ENCODE measurements at places on chromosomes 12 and 14.

GRCh38 chr14:71491931-71492330 lies 440.3 kb upstream of the RGS6 start:
- no peak for DNase-seq

DNA sequence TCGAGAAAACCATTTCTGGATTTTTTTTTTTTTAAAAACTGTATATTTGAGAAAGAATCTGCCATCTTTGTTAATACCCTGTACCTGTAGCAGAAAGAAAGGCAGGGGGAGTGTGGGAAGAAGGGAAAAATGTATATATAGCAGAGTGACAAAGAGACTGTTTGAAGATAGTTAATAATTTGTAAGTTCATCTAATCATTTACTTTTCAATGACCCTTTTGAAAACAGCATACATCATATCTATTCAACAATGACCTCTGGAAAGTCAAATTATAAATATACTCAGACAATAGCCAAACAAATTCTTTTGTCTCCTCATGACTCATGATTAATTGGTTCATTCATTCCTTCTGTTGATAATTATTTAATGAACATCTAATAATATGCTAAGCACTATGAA lies 10.9 kb upstream of the CPM start:
- DNase-seq = no peak

DNA sequence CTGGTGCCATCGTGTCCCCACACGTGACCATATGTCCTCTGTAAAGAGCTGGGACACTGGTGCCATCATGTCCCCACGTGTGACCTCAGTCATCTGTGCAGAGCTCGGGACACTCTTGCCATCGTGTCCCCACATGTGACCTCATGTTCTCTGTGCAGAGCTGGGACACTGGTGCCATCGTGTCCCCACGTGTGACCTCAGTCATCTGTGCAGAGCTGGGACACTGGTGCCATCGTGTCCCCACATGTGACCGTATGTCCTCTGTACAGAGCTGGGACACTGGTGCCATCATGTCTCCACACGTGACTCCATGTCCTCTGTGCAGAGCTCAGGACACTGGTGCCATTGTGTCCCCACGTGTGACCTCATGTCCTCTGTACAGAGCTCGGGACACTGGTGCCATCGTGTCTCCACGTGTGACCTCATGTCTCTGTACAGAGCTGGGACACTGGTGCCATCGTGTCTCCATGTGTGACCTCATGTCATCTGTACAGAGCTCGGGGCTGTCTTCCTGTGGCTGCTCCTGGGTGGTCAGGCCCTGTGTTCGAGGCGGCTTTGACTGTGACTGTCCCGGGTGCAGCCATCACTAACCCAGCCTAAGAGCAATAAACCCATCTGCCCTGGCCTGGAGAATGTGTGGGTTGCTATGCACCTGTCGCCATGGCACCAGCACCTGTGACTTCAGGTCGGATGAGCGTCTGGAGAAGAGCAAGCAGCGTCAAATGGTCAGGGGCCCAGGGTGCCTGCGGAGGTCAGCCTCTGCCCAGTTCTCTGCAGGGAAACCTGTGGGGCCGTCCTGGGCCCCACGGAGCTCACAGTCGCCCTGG lies 334.4 kb downstream of the ADGRD1 start:
- no peak for DNase-seq

GRCh38 chr12:67202678-67203012 lies 66.5 kb upstream of the CAND1 start:
- DNase-seq = no peak

- DNase-seq = no peak
Measured at GRCh38 chr14:61455351-61455750, 134.0 kb downstream of the PRKCH start.

- peak; percentile 61 for DNase-seq
Measured at GRCh38 chr12:118377884-118378470, 1.6 kb downstream of the SUDS3 start.

DNA sequence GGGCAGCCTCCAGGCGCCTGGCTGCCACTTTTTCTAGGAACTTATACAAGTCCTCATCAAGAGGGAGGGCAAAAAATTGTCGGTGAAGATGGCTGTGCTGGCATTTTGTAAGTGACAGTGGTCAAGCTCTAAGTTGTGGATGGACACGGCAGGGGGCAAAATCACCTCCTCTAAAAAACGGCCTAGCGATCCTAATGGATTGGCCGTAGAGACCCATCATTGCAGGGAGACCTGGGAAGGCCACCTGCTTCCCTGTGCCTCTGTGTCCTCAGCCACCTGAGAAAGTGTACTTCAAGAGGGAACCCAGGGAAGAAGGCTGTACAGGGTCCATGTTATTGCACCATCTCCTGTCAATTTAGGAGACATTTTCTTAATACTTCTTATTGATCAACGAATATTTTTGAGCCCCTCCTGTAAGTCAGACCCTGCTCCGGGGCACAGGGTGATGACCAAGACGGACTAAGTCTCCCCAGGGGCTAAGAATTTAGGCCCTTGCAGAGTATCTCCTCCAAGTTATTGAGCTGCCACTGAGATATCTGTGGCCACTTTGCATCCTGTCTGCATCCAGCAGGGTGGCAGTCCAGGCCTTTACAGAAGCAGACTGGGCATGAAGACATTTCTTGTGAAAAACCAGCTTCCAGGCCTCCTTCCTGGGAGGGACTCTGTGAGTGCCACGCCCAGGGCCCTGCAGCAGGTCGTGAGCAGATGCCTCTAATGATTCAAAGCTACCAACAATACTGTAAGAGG lies 40.5 kb downstream of the PSMA6 start:
- DNase-seq = no peak

GRCh38 chr14:97031530-97031929 lies 234.3 kb downstream of the VRK1 start:
- no peak for DNase-seq

DNA sequence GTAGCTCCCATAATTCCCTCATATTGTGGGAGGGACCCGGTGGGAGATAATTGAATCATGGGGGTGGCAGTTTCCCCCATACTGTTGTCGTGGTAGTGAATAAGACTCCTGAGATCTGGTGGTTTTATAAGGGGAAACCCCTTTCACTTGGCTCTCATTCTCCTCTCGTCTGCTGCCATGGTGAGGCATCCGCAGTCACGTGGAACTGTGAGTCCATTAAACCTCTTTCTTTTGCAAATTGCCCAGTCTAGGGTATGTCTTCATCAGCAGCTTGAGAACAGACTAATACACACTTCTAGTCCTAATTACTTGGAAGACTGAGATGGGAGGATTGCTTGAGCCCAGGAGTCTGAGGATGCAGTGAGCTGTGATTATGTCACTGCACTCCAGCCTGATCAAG lies 64.4 kb downstream of the TMX1 start:
- no peak for DNase-seq

DNA sequence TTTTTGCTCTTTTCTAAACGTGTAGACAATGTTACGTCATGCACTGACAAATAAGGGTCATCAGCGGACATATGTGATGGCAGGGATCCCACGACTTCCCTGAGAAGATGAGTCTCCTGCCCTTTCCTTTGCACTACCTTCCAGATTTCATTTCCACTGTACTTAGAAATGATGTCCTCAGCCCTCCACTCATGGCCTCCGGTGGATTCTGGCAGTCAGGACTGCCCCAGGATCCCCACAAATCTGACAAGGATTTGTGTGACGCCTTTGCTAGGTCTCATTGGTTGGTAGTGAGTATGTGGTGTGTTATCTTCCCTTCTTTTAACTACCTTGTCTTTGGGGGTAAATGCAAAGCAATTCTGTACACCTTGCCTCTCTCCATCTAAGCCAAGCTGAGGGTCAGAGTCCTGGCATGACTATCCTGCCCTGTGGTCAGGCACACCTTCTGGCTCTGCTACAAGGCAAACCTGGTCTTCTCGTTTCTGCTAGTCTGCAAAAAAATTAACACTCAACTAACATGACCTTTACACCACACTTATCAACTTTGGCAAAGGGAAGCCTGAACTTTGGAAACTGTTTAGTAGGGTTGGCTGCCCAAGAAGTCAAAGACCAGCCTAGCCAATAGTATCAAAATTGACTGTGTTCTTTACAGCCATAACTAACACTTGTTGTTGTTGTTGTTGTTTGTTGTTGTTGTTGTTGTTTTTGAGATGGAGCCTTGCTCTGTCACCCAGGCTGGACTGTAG lies 17.3 kb upstream of the DHRS4 start:
- no peak for DNase-seq

GRCh38 chr12:71108355-71108754 lies 49.4 kb downstream of the TSPAN8 start:
- no peak for DNase-seq

DNA sequence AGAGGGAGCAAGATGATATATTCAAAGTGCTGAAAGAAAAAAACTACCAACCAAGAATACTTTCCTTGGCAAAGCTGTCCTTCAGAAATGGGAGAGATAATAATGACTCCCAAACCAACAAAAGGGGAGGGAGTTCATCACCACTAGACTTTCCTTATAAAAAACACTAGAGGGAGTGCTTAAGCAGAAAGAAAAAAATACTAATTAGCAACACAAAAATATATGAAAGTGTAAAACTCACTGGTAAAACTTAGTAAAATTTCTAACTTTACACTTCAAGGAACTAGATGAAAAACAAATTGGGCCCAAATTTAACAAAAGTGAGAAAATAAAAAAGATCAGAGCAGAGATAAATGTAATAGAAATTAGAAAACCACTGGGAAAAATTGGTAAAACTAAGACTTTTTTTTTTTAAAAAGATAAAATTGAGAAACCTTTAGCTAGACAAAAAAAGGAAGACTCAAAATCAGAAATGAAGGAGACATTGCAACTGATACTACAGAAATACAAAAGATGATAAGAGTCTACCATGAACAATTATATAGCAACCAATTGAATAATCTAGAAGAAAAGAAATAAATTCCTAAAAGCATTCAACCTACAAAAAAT lies 60.4 kb upstream of the FAR2 start:
- peak; percentile 35 for DNase-seq

DNA sequence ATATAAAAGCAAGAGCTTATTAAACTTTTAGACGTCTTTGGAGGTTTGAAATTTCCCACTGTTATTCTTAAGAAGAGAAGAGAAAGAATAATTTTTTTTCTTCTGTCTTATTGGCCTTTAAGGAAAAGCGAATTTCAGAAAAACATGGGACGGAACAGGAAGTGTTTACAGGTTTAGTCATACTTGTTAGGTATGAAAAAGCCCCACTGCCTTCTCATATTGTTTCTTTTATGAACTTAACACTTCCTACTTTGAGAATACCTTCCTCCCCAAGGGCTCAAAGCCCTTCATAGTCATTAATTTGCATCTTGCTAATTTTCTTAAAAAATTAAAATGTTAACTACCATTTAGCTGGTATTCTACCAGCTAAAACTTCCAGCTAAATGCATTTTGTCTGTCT lies 82.0 kb downstream of the ETV6 start:
- no peak for DNase-seq

- no peak for DNase-seq
Measured at GRCh38 chr12:87323369-87323768, 705.8 kb downstream of the C12orf50 start.

- DNase-seq = no peak
Measured at GRCh38 chr12:75965661-75966060, 65.9 kb downstream of the PHLDA1 start.

DNA sequence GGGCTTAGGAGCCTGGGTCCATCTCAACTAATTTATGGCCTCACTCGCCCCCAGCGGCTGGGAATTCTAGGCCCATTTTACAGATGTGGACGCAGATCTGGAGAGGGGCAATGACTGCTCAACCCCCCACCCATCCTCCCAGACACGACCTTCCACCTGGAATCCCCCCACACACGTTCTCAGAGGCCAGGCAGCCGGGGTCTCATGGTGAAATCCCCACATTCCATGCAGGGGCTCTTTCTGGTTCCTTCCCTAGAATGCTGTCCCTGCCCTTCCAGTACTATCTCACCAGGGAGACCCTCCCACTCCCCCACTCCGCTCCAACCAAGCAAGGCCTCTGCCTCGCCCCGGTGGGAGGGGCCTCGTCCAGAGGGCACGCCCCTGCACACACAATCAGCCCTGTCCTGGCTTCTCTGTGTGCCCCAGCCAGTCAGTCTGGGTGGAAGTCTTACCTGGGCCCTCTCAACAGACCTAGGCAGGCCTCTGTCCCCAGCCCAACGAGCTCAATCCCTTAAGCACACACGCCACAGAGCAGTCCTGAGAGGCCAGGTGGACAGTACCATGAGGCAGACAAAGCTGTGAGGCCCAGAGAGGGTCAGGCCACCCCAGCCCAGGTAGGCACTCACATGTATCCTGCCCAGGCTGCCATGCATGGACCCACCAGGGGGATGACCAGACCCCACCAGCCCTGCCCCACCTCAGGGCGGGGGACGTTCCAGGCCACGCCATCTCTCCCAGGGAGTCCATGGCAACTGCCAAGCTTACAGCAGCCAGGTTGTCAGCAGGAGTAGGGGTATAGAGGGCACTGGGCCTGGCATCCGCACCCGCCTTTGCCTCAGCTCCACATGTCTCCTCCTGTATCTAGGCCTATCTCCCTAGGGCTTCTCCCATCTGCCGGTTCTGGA lies 1.3 kb upstream of the ANKRD9 start:
- no peak for DNase-seq

DNA sequence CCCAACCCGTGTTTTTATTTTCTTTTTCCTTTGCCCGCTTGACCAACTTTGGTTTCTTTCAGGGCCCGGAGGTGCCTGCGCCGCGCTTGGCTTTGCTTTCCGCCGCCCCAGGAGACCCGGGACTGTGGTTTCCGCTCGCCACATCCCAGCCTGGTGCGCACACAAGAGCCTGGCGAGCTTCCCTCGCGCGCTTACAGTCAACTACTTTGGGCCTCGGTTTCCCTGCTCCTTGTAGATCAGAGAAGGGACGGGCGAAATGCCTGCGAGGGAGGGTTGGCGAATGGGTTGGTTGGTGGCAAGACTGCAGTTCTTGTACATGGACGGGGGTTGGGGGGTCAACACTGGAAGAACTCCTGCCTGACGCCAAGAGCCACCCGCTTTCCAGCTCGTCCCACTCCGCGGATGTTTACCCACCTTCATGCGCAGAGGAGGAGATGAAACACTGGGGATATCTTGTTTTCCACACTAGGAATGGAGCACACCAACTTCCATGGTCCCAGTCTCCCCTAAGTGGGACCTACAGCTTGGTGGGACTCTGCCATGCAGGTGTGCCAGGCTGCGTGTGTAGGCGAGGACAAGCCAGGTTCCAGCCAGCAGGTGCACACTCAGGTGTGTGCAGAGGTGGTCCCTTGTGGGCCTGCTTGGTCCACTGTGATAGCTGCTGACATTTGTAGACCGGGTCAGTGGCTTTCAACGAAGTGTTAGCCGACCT lies 16.6 kb upstream of the TBX3 start:
- DNase-seq = no peak

GRCh38 chr14:72024043-72024407 lies 91.8 kb downstream of the RGS6 start:
- peak; percentile 32 for DNase-seq

DNA sequence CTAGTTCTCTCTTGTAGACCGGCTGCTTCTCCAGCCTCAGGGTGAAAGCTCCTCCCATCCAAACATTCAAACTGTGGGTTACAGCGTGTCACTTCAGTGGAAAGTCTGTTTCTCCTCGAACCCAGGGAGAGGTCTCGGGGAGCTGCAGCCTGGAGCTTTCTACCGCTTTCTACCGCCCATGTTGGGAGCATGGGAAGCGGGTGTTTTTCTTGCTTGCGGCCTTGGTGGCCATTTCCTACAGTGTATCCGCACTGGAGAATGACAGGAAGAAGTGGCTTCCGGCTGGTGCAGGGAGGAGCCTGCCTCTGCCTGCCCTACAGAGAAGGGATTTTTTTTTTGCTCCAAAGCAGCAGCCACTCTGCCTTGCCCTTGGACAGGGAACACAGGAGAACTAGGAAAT lies 21.2 kb downstream of the ZFP36L1 start:
- no peak for DNase-seq

GRCh38 chr12:49088150-49088931 lies 6.3 kb downstream of the DHH start:
- peak; percentile 85 for DNase-seq

- DNase-seq = no peak
Measured at GRCh38 chr12:72349491-72349890, 77.3 kb downstream of the TRHDE start.

GRCh38 chr12:110314308-110314707 lies 33.3 kb downstream of the ATP2A2 start:
- no peak for DNase-seq

Data from NCI-H1694 treated with DMSO at 0.1 percent for 48 hours (cell line).